ENCODE measurements at places on chromosomes 1 and 21. TPM values are rescaled to one million over a fixed set of nuclear protein-coding genes. Genes with fewer than 3 reads are reported as not detected.

Gene FCAMR
- total RNA-seq, result not detected

Gene SELL
- 4.1 TPM for total RNA-seq

Gene IL23R
- not detected for total RNA-seq

Gene SPRR3
- total RNA-seq, result not detected

- no peak for DNase-seq
Measured at GRCh38 chr21:17542371-17543011, 29.6 kb downstream of the CXADR start.

GRCh38 chr1:169098380-169098779, 8.1 kb upstream of the ATP1B1 start:
- no peak for DNase-seq

- DNase-seq, result peak; percentile 64
Measured at GRCh38 chr1:21261551-21262292, 28.5 kb downstream of the ECE1 start.

DNA sequence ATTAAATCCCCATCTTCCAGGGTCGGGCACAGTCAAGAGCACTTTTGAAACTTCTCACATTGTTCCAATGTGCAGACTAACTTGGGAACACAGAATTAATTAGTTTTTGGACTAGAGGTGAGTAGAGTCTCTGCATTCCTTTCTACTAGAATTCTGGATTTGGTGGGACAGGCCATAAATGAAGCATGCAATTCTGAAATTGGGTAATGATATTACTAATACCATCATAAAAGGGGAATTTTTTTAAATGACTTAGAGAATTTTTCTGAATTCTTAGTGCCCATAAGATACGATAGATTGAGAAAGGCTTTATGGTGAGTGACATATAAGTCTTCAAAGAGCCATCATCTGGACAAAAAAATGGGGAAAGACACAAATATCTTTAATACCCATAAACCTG, 41.8 kb downstream of the ADAMTS5 start:
- DNase-seq, result no peak

- DNase-seq, result no peak
Measured at GRCh38 chr1:176517484-176517883, 54.5 kb downstream of the PAPPA2 start.

GRCh38 chr1:12339396-12339795, 109.6 kb downstream of the VPS13D start:
- no peak for DNase-seq

Data from HCT116 (cell line).